ENCODE measurements at places on chromosomes 2 and 18.
A peak's percentile ranks its signal among the peaks of the same experiment; 100 is the strongest.

DNA sequence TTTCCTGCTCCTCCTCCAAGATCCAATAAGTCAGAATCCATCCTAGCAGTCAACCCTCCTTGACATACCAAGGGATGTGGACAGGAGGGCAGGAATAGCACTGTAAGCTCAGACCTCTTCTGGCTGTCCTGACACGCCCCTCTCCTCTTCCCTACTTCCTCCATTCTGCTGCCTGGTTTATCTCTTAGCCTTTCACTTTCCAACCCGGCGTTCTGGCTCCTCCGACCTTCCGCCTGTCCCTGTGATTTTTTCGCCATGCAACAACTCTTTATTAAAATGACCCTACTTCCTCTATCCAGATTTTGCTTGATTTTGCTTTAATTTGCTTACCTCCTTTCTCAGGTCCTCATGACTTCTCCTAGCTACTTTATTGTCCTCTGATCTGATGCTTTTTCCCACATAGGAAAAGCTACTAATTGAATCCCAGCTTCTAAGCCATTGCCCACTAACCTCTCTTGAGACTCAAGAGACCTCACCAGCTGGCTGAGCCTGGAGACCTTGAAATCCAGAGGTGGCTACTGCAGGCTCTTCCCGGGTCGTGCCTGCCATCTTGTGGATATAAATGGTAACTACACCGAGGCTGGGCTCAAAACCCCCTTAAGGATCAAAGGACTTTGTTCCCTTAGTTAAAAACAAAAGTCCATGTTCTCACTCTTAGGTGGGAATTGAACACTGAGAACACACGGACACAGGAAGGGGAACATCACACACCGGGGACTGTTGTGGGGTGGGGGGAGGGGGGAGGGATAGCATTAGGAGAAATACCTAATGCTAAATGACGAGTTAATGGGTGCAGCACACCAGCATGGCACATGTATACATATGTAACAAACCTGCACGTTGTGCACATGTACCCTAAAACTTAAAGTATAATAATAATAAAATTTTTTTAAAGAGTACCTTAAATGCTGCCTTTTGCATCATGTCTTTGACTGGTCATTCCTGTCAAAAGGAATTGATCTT is 139.4 kb downstream of the AKAIN1 start:
- DNase-seq = peak; percentile 46

DNA sequence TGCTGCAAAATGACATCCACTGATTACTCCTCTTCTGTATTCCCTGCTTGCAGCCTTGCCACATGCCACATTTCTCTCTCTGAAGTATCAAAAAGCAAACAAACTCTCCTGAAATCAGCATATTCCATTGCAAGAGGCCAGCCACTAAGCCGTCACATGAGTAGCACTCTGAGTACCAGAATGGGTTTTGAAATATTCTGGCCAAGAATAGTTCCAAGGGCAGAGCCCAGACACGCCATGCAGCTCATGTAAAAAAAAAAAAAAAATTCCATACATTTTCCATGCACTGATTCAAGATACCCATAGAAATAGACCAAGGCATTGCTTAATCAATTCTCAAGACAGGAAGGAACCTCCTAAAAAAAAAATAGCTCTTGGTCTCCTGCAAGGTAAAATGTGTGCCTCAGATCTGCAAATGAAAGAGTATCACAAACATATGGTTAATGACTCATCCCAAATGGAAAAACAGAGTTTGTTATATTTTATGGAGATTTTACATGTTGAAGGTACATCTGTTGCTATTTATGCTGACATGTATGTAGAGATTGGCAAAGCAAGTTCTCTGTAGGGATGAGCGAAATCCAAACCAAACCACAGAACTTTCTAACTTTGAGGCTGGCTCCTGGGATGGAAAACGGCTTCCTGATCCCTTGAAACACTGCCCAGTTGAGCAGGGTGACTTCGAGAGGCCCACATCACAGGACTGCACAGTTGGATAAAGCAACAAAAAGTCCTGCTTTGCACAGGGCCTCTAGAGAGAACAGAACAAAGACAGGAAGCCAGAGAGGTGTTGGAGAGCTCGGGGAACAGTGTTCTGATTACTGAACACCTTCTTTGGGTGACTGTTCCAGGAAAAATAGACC is 346.2 kb downstream of the ZNF521 start:
- DNase-seq = no peak

DNA sequence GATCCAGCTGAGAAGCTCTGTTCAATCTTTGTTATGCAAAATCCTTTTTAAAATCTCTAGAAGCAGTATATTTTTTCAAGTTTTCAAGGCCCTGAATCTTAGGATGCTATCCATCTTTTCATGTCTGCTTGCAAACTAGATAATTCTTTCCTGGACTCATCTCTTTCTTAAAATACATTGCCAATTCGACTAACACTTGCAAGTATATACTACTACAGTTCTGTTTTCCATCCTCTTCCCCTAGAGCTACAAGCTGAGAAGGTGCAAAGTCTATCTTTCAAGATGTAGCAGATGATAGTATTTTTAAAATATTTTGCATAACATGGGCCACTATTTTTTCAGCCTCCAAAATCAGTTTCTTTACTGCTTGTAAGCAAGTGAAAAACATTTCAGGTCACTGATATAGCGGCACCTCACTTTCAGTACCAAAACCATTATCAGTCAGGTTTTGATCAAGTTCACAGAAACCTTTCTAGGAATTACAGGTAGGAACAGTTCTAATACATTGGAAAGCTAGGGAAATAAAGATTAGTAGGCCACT is 196.4 kb upstream of the CDH20 start:
- no peak for DNase-seq

DNA sequence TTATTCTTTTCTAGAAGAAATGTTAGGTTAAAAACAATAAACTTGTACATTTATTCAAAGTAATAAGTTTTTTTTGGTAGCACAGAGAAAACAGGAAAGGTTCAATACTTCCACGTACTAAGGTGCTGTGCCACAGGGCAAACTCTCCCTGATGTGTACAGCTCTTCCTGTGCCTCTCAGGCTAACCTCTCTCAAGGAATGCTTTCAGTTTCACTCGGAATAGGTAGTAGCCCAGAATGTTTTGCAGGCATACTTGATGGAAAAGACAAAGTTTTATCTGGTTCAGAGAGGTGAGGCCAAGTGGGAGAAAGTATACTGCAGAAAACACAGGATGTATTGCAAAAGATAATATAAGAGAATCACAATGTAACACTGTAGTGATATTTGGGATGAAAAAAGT is 171.0 kb upstream of the ZFP36L2 start:
- no peak for DNase-seq

DNA sequence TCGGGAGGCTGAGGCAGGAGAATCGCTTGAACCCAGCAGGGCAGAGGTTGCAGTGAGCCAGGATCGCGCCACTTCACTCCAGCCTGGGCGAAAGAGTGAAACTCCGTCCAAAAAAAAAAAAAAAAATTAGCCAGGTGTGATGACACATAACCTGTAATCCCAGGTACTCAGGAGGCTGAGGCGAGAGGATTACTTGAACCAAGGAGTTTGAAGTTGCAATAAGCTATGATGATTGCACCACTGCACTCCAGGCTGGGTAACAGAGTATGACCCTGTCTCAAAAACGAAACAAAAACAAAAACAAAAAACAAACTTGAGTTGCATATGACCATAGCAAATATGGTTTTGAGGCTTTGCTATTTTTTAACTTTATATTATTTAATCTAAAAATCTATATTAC is 25.8 kb downstream of the SANBR start:
- DNase-seq = no peak

- DNase-seq = peak; percentile 77
Observed at GRCh38 chr18:80147418-80148325, 38.6 kb downstream of the ADNP2 start.

- no peak for DNase-seq
Observed at GRCh38 chr18:77004555-77005380, 127.8 kb downstream of the MBP start.

GRCh38 chr2:205613970-205614559 is 68.2 kb upstream of the NRP2 start:
- no peak for DNase-seq

- no peak for DNase-seq
Observed at GRCh38 chr2:39484206-39484605, 47.1 kb upstream of the MAP4K3 start.

GRCh38 chr2:219031005-219031738 is 10.1 kb downstream of the CFAP65 start:
- DNase-seq = no peak

DNA sequence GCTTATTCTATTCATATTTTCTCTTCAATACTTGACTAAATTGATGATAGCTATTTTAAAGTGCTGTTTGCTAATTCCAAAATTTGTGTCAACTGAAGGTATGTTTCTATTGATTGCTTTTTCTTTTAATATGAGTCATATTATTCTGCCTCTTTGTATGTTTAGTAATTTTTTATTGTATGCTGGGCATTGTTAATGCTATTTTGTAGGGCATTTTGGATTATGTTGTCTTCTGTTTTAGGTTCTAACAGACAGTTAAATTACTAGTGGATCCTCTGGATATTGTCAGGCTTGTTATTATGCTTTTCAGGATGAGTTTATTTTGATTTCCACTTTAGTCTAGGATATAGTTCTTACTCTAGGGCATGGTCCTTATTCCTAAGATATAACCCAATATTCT is 55.6 kb downstream of the C1QL2 start:
- no peak for DNase-seq

DNA sequence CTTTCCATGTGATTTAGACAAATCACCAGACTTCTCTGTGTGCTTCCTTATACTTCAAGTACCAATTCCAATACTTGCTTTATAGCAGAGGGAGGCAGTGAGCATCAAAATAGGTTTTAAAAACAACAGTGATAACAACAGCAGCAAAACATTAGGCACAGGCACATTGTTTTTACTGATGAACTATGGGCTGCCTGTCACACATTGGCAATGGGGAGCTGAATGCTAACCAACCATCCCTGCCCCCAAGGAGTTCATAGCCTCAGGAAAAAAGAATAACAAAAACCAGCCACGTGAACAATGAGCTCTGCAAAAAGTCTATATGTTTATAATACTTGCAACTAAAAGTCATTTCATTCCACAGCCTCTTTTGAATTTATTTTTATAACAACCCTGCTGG is 287.9 kb upstream of the TRIB2 start:
- DNase-seq = no peak

DNA sequence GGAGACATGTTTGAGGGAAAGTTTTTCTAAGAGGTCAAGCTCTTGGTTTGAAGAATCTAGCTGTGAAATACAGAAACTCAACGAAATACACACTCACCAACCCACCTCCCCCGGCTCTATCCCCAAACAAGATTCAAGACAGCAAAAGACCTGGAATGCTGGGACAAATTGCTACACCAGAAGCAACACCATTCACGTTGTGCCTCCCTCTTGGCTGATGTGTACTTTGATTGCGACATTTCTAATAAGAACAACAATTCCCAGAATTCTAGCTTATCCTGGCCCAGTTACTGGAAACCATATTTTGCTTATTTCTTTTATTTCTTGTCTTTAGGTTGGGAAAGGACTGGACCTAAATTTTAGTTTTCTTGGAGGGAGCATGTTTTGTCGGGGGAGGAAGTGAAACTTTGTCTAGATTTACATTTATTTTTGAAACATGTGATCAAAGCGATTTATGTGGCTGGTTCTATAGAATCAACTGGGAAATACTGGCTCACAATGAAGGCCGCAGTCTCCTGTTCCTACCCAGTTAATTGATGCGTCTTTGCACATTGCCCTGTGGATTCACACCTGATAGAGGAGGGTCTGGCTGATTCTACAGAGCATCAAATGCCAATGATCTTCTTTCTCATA is 29.6 kb upstream of the LPIN1 start:
- DNase-seq = no peak

DNA sequence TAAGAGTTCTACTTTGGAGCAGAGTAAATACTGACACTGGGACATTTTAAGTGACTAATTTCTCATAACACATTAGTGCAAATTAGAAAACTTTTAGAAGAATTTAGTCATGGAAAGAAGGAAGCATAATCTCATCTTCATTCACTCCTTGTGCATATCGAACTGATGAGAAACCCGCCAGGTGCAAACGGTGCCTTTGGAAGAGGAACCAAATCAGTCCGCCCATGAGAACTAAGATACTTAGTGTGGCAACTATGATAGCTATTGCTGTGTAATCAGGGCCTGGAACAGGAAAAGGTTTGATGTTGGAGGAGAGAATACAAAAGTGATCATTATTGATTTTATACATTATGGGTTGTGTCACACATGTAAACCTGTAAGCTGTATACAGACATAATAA is 6.9 kb upstream of the CD302 start:
- DNase-seq = no peak

DNA sequence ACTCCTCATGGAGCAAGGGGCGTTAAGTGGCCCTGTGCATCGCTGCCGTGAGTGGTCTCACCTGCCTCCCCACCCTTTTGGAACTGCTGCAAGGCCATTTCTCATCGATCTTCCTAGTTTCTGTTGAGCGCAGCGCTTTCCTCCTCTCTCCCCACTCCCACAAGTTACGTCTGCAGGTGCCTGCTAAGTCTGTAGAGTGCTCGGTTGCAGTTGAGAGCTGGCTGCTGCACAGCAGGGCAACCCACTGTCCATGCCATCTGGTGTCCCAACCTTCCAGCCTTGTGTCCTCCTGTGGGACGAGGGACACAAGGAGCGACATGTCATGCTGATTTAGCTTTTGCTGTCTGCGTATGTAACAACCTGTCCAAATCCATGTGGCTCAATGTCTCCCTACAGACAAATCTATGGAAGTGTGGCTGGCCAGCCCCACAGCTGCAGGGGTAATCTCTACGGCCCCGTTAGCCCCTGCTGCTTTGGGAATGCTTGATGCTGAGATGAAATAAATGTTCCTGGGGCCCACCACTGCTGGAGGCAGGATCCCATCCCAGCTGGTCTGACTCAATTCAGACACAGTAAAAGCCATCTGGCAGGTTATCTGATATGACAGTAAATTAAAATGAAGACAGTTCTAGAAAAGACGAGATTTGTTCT is 68.1 kb upstream of the TCF7L1 start:
- DNase-seq = no peak

- peak; percentile 53 for DNase-seq
Observed at GRCh38 chr2:130391058-130391871, 35.4 kb downstream of the PTPN18 start.

All from activated CD4-positive, alpha-beta T cell treated with anti-CD3 and anti-CD28 coated beads, Interleukin-2, Interleukin-4, amounts not matched to agents 100 ng/mL and 50 ng/mL, durations not matched to agents 16 hours and 8 hours (primary cell).